DMS 273 treated with DMSO at 0.1 percent for 48 hours (cell line): ENCODE measurements at places on chromosomes 7 and 10.

- DNase-seq = no peak
Measured at GRCh38 chr7:19508124-19508523, 200.7 kb downstream of the POLR1F start.

- DNase-seq = no peak
Measured at GRCh38 chr7:94763268-94763667, 107.3 kb upstream of the SGCE start.

- DNase-seq = no peak
Measured at GRCh38 chr7:18177815-18178660, 150.4 kb upstream of the PRPS1L1 start.

DNA sequence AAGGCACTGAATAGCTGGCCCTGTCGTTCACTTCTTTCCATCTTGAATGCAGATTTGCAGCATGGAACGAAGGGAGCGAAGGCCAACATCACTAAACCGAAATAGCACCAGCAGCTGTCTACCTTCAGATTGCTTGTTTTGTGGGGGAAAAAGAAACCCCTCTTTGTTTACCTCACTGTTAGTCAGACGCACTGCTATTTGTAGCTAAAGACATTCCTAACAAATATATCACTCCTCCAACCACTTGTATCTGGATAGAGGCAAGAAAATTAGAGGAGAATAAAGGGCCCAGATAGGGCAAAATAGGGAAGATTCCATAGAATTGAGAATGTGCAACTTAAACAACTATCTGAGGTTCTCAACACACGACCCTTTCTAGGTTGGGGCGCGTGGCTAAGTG is 26.5 kb downstream of the ANK3 start:
- DNase-seq = no peak

DNA sequence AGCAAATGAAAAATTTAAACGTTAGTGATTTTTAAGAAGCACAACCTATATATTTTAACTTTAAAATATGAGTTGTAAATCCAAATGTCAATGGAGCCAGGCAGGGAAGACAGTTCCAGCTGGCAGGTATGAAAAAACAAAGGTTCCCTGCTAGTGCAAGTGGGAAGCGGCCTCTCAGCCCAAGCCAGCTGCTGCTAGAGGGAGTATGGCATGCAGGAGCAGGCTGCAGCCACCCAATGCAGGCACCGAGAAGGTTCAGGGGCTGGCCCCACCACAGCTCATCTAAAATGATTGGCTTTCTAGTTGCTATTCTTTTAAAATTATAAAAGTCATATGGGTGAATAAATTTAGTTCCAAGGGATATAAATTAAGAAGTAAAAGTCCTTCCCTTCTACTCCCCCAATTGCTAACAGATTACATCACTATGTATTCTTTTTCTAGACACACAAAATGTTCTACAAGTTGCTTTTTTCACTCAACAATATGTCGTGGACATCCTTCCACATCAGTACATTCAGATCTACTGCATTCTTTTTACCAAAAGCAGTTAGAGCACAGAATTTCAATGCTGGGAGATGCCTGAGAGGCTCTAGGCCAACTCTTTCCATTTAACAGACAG is 69.3 kb downstream of the SGMS1 start:
- no peak for DNase-seq

- no peak for DNase-seq
Measured at GRCh38 chr7:48083114-48083830, 5.8 kb upstream of the UPP1 start.

DNA sequence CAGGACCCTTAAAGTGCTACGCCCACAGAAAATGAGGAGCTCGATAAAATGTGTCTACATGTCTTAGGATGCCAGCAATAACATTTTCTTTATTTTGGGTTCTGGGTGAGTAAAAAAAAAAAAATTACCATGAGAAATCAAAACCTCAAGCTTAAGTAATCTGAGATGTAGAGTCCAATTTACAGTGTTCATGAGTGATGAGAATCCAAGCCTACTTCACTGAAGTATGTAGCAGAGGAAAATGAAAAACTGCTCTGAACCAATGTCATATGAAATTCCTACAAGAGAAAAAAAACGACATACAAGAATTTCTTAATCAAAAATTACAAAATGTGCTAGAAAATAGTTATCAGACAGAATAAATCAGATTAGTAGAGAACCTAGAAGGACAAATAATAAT is 274.4 kb downstream of the HTR7 start:
- no peak for DNase-seq

DNA sequence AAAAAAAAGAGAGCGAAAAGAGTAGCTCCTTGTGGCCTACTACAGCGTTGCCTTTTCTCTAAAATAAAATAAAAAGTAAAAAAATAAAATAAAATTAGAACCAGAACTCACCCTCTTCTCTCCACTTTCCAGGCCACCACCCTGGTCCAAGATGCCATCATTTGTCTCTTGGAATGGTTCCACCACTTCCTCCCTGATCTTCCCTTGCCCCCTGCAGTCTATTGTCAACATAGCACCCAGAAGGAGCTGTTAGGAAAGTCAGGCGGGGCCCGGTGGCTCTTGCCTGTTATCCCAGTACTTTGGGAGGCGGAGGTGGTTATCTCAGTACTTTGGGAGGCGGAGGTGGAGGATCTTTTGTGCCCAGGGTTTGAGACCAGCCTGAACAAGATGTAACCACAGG is 7.6 kb upstream of the GRID2IP start:
- DNase-seq = peak; percentile 68

- no peak for DNase-seq
Measured at GRCh38 chr10:72353028-72353964, 1.4 kb downstream of the DNAJB12 start.

- no peak for DNase-seq
Measured at GRCh38 chr10:62826273-62826672, 10.1 kb upstream of the EGR2 start.

DNA sequence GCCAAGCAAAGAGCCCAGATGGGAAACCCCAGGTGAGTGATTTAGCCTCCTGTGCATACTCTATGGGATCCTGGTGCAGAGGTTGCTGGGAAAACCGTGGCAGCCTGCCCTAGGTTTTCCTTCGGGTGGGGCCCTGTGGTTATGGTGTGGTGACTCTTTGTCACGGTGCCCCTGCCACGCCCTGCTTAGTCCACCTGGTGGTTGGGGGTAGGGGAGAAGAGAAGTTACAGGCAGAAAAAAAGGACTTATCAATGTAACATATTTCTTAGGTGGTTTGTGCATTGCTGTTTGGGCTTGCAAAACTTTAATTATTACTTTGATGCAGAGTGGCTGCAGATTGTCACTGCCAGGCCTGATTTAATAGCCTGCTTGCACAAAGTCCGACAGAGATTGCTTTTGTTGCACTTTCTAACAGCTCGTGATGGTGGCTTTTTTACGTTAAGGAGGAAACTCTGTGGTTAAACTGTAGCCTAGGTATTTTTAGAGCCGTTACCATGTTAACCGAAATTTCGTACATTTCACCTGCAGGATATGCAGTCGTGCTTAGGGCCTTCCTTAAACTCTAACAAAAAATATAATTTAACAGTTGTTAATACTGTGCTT is 197.4 kb downstream of the RNLS start:
- no peak for DNase-seq

DNA sequence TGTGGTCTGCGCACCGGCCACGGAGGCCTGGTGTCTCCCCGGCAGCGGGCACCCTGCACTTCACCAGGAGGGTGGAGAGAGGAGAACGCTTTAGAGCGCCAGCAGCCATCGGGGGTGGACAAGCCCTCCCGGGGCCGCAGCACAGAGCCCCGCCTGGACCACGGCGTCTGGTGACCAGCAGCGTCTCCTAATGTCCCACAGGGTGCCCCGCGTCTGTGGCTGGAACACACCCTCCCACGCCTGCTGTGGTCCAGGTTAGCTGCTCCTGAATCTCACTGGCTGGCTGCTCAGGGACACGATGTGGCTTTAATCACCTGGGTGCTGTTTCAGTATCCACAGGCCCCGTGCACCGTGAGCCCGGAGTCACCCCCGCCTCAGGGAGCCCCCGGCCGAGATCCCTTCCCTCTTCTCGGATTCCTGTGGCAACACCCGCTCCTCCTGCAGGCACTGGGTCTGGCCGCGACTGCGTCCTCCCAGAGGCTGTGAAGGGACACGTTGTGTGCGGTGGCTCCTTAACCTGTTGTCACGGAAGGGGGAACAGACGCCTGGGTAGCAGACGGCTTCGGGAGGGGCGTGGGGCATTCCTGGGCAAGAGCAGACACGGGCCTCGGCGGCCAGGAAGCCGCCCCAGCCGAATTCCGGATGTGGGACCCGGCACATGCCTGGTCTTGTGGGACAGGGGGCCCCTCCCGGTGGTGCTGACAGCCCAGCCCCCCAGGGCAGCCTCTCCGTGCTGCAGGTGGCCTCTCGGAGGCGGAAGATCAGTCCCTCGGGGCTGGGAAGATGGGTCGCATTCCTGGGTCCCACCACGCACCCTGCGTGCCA is 78.9 kb downstream of the FOXL3 start:
- no peak for DNase-seq

GRCh38 chr10:78176320-78177317 is 143.0 kb downstream of the RPS24 start:
- DNase-seq = no peak
